ENCODE measurements at places on chromosomes 4 and X.
A peak's percentile ranks its signal among the peaks of the same experiment; 100 is the strongest.

- DNase-seq, result peak; percentile 5
Observed at GRCh38 chr4:147157860-147158701, 212.4 kb upstream of the TTC29 start.

DNA sequence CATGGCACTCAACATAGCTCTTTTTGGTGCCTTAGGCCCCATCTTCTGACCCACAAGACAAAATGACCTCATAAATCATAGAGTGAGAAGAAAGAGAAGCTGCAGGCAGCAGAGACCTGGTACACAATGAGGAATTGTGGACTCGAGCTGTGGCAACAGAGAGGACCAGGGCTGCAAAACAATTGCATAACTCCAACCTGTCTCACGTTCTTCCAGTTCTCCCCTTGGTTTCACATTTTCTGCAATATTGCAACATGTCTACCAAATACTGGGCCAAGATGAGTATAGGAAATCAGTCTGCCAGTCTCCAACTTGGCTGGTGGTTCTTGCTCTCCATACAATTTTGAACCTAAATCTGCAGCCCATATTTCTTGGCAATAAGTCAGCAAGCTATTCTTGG, 105.3 kb downstream of the KDR start:
- DNase-seq, result no peak

DNA sequence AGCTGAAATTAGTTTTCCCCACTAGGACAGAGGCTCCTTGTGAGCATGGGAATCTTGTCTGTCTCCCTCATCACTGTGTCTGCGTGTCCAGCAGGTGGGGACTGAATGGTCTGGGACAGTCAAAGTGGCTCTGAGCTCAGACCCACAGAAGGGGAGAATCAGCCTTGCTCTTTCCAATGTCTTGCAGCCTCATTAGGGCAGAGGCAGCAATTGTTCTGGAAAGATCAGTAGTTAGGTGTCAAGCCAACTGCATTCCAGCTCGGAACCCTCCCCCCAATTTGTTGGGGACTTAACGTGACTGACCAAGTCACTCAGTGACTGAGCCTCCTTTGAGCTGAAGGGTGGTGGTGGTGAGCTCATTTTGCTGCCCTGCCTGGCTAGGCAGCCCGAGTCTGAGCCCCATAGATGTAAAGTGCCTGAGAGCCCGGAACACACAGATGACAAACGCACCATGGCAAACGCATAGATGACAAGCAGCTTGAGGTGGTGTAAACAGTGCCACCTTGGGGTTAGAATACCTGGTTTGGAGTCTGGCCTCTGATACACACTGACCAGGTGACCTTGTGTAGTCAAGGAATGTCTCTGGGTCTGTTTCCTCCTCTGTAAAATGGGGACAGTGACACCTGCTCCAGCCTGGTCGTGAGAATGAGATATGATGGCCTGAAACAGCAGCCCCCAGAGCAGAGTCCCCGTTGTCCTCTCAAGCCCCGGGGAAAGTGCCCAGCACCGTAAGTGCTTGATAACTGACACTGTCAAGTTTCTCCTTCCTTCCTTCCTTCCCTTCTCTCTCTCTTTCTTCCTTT, 2.7 kb upstream of the SORCS2 start:
- no peak for DNase-seq

GRCh38 chrX:143298663-143299241, 218.5 kb downstream of the SPANXN3 start:
- no peak for DNase-seq

GRCh38 chr4:165079476-165079875, 25.8 kb downstream of the TRIM75 start:
- peak; percentile 7 for DNase-seq

DNA sequence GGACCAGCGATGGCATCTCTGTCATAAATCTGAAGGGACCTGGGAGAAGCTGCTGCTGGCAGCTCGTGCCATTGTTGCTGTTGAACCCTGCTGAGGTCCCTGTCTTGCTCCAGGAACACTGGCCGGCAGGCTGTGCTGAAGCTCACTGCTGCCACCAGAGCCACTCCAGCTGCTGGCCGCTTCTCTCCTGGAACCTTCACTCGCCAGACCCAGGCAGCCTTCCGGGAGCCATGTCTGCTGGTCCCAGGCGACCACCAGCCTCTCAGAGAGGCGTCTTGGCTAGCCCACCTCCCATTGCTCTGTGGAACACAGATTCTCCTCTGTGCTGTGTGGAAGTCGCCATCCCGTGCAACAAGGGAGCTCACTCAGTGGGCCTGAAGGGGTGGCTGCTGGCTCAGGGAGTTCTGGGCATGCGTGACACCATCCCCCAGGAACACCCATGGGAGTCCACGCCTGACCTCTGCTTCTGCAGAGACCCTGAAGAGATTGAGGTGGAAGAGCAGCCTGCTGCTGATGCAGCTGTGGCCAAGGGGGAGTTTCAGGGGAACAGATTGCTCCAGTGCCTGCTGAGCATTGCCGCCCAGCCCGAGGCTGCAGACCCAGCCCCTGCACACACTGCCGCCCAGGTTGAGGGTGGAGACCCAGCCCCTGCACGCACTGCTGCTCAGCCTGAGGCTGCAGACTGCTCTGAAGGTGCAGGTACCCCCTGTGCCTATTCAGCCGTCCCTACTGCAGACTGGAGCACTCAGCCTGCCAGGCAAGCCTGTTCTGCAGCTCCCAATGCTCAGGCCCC, 33.1 kb upstream of the CYP4V2 start:
- no peak for DNase-seq

DNA sequence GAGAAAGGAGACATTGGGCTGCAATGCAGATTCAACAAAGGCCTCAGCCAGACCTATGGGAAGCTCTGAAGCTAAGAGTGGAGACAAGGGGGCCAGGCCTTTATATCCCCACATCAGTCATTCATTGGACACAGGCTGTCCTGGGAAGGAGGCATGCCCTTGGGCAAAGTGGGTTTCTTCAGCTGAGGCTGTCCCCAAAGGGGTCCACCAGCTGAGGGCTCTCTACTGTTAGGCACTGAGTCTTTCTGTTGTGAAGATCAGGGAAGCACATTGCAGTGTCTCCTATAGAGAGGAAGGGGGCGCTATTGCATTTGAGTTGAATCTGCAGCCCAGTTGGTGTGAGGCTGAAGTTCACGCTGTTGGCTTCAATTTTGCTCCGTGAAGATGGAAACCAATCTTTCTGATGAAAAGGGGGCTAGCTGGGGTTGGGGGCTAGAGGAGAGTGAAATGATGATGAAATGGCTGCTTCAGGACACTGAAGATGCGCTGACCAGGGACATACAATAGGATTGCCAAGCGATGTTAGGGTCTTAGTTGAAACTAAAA, 48.0 kb downstream of the SLC25A5 start:
- DNase-seq, result peak; percentile 37

Data from glomerular endothelial cell (primary cell).